Brain pericyte (primary cell): ENCODE measurements at places on chromosomes 4 and X.

DNA sequence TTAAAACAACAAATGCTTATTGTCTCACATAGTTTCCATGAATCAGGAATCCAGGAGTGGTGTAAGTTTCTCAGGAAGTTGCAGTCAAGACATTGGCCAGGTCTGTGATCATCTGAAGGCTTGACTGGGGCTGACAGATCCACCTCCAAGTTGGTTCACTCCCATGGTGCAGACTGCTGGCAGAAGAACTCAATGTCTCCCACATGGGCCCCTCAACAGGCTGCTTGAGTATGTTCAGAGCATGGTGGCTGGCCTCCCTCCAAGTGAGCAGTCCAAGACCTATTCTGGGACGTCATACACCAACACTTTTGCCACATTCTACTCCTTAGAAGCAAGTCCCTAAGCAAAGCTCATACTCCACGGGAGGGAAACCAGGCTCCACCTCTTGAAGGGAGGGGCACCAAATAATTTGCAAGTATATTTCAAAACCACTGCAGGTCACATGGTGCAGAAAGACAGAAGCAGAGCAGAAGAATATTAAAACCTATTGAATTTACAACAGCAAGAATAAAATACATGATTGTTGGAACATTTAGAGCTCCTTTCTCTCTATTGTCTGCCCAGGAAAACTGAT is 35.3 kb downstream of the LGI2 start:
- no peak for DNase-seq

GRCh38 chrX:11113731-11114130 is 2.6 kb downstream of the HCCS start:
- DNase-seq, result no peak

DNA sequence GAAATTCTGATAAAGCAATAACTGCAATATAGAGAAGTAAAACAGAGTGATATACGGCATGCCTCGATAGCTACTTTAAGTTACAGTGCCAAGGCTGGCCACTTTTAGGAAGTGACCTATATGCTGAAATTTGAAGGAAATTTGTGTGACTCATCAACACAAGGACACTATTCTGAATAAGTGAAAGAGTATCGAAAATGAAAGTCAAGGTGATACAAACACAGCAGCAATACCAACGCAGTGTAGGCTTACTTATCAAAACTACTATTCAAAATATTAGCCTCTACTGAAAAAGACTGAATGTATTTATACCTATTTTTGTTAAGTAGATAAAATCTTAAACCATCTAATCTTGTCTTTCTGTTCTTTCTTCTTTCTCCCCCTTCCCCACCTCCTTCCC is 459.9 kb upstream of the GNPDA2 start:
- DNase-seq, result no peak

DNA sequence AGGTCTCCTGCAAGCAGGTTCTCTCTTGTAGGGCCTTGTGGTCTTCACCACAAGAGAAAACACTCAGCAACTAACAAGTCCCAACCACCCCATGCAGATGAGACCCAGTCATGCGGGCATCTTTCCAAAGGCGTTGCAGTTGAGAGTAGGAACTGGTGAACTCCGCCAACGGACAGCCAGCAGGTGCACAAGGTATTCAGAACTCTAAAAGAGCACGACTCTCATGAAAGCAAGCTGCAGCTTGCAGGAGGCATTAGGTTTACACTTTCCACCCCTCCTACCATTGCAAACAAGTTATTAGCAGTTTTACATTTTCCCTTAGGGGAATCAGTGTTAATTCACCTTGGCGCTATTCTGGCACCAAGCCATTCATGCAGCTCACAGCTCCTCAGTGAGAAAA is 173.4 kb upstream of the KIT start:
- no peak for DNase-seq

GRCh38 chr4:16067515-16067914 is 16.3 kb downstream of the PROM1 start:
- DNase-seq, result no peak

DNA sequence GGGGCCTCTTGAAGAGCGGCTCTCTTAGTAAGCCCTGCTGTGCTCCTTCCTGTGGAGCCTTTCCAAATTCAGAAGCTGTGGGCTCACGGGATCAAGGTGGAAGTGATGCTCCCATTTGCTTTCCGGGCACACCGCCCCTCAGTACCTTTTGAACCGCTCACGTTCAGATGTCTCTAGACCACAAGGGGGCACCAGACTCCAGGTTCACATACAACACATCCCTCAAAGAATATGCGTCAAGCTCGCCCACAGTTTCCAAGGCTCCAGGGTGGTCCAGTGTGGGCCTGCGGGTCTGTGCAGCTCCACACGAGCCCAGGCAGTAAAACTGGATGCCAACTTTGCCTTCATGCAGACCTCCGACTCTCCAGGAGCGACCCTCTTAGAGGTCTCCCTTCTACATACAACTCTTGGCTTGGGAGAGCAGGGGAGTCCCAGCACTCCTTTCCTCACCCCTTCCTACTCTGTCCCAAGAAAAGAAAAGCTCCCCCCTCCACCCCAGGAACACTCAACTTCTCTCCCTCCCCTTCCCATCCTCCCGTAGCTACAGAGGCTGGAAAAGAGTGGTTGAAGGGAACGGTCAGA is 11.0 kb downstream of the SUPT20HL1 start:
- DNase-seq, result no peak

DNA sequence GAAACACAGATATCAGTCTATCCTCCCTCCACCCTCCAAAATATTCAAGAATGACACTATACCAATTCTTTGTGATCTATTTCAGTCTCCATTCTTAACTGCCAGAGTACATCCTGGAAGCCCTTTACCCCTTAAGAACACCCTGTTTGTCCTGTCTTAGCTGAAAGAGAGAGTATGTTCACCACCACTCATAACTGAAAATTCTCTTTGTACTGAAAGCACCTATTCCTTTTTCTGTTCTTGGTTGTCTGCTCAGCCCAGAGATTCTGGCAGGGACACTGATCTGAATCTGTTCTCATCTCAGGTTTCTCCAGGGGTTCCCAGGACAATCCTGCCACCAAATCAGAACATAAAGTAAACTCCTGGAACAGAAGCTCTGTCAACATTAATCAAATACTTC is 25.4 kb upstream of the EREG start:
- DNase-seq, result no peak

GRCh38 chr4:155592938-155593297 is 73.7 kb upstream of the GUCY1A1 start:
- no peak for DNase-seq

GRCh38 chr4:945274-946102 is 13.2 kb downstream of the TMEM175 start:
- DNase-seq, result no peak

DNA sequence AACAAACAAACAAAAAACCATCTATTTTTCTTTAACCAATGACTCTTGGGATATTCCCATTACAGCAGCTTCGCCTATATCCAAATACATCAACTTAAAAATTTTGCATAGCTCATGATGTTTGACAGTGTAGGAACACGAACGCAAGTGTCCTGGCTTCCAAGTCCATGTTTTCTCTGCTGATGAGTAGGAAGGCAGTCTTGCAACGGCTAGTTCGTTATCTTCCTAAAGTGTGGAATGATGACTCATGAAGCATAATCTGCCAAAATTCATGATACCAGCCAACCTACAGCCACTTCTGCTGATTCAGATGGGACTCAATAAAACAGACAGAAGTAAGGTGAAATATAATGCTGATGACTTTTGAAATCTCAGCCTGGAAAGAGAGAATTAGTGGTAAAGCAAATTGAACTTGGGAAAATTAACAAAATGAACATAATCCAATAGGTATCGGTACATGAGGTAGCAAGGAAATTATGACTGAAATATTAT is 6.4 kb upstream of the SEPTIN11 start:
- DNase-seq, result no peak

DNA sequence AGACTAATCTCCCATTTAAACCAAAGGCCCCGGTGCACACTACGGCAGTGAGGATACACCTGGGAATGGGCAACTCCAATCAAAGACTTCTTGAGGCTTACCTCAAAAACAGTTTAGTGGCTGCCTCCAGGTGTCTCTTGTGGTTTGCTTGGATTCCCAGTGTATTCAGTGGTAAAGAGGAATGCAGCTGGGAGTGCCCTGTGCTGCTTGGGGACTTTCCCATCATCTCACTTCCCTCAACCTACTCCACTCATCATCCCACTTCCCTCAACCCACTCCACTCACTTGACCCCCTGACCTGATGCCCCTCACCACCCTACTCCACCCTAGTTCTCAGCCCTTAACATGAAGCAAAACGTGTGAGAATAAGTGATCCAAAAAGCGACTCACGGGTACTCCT is 177.3 kb upstream of the ETNPPL start:
- no peak for DNase-seq

GRCh38 chr4:177190995-177191580 is 118.6 kb upstream of the NEIL3 start:
- DNase-seq, result no peak

- no peak for DNase-seq
Measured at GRCh38 chr4:101307899-101308298, 39.4 kb downstream of the PPP3CA start.

DNA sequence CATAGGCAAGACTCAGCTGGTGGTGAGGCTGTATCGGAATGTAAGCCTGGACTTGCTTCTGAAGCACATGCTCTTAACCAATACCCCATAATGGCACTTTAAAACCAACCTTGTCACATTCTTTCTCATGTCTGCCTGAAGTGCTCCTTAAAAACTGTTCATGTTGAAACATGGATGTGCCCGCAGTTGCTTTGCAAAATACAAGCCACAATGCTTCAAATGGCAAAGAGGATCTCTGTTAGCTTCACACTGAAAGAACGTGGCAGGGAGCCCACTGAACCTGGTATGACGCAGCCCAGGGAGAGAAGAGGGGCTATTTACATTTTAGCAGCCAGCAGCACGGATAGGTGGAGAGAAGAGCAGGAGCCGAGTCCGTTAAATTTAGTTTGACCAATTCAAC is 29.3 kb downstream of the SOD3 start:
- DNase-seq, result no peak

DNA sequence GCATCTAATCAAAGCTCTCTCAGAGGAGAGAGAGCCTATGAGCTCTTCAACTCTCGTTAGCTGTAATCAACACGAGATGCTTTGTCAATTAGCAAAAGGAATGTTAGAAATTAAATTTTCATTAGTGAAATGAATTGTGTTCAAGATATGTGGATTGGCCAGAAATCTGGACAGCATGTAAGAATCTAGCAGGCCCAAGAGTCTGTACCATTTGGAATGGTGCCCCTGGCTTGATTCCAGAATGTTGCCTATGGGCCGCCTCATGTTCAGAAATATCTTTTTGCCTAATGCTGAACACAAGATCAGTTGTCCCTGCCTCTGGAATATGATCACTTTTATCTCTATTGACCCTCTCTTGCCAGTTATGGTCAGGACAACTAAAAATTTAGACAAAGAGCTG is 88.2 kb downstream of the RBM46 start:
- DNase-seq, result no peak
